ENCODE measurements at places on chromosomes 16 and 17. TPM values are rescaled to one million over a fixed set of nuclear protein-coding genes. Genes with fewer than 3 reads are reported as not detected.

MYH2 gene
- not detected for total RNA-seq

DNAH9 gene
- not detected for total RNA-seq

WFIKKN1 gene
- 0.71 TPM for total RNA-seq

DNA sequence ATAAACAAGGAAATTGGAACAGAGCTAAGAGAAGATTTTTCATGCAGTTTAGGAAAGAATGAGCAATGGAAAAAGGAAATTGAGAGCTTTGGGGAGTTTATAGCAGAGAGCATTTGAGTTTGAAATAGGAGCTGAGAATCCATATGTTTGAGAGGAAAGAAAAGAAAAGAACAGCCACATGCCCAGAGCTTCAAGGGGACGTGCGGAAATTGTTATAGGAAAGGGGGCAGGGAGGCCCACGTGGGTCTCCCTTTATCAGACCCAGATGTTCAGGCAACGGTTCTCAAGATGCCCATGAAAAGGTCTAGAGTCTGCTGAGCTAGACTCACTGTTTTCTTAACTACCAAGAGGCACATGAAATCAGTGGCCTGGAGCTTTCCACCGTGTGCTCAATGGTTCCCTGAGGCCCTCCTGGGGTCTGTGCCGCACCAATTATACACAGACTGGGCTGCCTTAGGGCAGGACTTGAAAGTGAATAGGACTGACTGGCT lies 31.2 kb downstream of the CHD9 start:
- DNase-seq: no peak

GRCh38 chr17:178292-179065 lies 3.0 kb downstream of the DOC2B start:
- DNase-seq: no peak

Measured in activated T-cell treated with anti-CD3 and anti-CD28 coated beads, Interleukin-2, amount 50 U/mL, for 4 hours (primary cell).